ENCODE measurements at places on chromosomes 12 and 14.

DNA sequence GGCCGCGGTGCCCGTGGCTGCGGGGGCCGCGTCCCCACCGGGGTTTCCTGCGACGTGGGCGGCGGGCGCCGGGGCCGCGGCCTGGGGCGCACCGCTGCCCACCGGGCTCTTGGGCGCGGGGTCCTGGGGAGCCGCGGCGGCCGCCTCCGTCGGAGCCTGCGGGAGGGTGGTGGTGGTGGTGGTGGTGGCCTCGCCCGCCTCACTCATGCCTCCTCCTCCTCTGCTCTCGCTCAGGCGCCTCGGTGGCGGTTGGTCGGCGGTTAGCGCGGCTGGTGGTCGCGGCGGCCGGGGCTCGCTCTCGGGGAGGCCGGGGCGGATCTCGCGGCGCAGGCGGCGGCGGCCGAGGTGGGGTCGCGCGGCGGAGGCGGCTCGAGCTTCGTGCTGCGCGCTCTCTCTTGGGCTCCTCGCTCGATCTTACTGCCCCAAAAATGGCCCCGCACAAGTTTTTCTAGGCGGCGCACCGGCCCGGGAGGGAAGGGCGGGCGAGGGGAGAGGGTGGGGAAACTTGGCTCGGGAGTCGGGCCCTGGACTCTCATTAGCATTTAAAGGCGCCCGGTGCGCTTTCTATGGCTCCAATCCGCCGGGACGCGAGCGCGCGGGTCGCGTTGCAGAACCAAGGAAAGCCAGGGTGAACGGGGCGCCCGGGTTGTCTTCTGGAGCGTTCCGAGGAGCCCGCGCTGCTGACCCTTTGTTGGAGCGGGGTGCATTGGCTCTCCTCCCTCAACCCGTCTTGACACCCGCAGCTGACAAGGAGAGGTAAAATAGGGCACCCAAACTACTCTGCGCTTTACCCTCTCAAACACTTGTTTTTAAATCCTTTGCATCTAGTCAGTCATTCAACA, at the start of gene YBX3:
Gene YBX3 (minus strand): TSS at position 419 of the 842 bp plus-strand sequence. CDS start 212 bp downstream, at position 207.
- peak; percentile 92 for DNase-seq

- DNase-seq = no peak
Observed at GRCh38 chr12:120760349-120761254, 35.0 kb downstream of the ACADS start.

- no peak for DNase-seq
Observed at GRCh38 chr14:76687611-76688382, 73.5 kb upstream of the VASH1 start.

- peak; percentile 42 for DNase-seq
Observed at GRCh38 chr12:57456145-57456700, 1.1 kb downstream of the INHBE start.

DNA sequence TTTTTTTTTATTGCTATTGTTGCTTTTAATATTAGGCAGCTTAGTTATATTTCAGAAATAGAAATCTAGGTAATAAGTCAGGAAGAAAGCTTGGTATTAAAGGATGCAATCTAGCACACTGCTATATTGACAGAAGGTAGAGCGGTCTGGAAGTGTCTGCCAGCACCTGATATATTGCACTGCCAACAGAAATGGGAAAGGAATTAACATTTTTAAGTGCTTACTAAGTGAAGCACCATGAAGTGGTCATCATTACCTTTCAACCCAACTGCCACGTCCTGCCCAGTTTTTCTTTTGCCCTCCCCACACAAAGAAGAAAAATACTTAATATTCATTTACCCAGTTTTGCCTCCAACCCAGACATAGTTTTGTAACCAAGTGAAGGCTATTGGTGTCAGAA, 163.5 kb downstream of the KITLG start:
- DNase-seq = no peak

DNA sequence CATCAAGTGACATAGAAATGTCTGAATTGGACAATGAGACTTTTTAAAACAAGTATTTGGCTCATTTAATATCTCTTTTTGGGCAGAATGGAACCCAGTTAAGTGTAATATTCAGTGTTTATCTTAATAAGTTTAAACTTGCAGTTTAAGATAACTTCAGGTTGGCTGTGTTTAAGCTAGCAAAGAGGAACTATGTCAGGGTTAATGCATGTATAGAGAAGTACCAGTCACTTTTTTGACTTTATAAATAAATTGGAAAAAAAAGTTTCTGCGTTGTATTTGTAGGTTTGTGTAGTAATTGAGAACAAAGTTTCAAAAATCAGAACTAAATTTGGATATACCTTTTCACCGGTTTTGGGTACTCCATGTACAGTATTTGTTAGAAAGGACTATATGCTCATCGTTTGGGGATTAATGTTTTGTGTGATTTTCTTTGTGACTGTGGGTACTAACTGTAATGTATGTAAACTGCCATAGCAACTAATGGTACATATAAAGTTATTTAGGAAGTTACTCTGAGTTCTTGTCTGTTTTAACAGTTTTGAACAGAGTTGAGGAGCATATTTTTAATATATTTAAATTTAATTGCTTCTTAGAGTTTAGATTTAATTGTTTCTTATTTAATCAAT, 4.5 kb downstream of the HMGA2 start:
- no peak for DNase-seq

- DNase-seq = peak; percentile 54
Observed at GRCh38 chr12:78034025-78034424, 203.3 kb downstream of the NAV3 start.

DNA sequence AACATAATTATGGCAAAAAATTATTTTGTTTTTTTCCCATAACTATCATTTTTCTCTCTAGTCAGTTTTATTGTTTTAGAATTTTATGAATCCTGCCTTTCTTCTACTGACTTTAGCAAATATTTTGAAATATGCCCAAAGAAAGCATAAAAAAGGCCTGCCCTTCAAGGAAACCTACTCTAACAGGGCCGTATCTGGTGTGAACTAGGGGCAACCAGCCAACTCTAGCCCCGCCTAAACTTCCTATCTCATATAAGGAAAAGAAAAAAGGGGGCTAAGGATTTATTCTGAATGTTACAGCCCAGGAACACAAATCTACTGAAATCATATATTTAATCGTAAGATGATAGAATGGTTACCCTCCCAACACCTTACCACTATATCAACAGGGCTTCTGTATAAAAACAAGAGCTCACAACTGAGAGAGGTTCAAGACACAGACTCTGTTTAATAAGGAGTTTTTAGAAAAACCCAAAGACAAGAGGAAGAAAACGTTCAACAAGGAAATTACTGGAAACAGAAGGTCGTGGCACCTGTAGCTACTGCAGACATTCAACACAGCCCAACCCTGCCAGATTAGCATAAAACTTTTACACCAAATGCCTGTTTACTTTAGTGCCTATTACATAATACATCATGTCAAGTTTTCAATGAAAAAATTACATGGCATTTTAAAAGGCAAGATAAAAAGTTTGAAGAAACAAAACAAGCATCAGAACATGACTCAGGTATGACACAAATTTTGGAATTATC, 12.9 kb upstream of the EPYC start:
- no peak for DNase-seq

GRCh38 chr14:65198346-65198745, 96.0 kb upstream of the MAX start:
- no peak for DNase-seq

- DNase-seq = no peak
Observed at GRCh38 chr12:32921397-32921796, 24.8 kb upstream of the PKP2 start.

DNA sequence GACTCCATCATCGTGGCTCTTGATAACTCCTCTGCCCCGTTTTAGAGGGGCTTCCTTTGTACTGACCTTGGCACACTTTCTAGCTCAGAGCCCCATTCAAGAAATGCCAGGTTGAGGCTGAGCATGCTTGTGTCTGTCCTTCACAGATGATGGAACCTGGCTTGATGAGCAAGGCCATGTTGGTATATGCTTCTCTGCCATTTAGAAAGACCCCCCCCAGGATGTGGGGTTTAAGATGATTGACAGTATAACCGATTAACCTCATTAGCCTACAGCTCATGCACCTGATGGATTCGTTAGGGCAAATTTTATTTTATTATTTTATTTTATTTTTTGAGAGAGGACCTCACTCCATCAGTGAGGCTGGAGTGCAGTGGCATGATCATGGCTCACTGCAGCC, 21.0 kb downstream of the BATF start:
- DNase-seq = no peak

DNA sequence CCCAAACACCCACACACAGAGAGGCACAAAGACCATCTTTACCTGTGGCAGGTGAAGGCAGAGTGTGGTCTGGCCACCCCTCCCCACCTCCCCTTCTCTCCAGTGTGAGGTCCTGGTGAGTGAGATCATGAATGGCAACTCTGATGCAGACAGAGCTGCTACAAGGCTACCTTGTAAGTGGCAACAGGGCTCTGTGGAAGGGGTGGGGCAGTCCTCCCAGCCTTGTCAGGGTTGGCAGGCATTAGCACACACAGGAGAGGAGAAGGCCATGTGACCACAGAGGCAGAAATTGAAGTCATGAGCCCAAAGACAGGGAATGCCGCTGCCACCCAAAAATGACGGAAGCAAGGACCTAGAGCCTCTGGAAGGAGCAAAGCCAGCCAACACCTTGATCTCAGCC, 30.7 kb downstream of the VWF start:
- DNase-seq = no peak

DNA sequence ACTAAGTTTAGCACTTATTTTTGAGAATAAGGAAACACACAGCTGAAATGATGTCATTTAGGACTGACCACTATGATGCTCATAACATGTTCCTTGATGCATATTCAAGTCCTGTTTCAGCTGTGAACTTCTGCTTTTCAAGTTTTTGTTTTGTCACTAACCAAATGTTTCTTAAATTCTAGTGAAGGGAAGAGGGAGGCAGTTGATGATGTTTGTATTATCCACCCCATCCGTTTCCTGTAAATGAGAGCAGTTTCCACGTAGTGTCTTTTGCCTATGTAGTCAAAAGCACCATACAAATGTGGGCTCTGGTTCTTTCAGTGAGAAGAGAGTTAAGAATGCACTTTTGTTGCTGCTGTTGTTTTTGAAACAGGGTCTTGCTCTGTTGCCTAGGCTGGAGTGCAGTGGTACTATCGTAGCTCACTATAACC, 491.8 kb downstream of the PCNX1 start:
- DNase-seq = no peak

DNA sequence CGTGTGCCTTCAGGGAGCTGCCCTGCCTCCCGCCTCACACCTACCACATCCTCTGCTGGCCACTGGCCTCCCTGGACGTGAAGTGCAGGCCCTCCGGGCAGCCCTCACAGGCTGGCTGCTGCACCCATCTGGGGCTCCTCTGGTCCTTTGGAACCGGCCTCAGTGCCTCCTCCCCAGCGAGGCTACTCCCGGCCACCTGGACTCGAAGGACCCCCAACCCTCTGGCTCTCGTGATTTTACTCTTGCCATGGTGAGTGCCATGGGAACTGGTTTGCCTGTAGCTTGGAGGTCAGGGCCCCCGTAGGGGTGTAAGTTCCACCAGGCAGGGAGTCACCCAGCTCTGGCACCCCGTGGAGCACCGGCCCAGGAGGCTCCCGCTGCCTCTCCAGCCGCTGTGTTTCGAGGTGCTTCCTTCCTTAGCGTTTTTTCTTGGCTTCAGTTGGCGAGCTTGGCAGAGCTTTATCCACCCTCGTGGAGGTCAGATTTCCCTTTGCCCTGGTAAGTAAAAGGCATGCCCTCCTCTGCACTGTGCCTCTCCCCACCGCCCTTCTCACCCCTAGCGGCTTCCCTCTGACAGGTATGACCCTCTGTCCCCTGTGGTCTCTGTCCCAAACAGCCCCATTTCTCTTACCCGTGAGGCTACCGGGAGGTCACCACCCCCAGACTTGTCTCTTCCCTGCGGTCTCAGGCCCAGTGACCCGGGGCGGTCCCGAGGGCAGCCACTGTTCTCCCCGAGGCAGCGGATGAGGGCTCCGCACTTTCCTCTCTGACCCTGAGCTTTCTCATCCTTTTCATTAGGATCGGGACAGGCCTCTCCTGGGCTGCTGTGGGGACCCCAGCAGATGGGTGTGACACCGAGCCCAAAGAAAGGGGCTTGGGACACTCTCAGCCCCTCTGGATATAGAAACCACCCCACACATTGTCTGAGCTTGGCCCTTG, 203.1 kb upstream of the C14orf180 start:
- no peak for DNase-seq

- peak; percentile 16 for DNase-seq
Observed at GRCh38 chr12:120290609-120291305, 946 bp downstream of the RNU4-2 start.

DNA sequence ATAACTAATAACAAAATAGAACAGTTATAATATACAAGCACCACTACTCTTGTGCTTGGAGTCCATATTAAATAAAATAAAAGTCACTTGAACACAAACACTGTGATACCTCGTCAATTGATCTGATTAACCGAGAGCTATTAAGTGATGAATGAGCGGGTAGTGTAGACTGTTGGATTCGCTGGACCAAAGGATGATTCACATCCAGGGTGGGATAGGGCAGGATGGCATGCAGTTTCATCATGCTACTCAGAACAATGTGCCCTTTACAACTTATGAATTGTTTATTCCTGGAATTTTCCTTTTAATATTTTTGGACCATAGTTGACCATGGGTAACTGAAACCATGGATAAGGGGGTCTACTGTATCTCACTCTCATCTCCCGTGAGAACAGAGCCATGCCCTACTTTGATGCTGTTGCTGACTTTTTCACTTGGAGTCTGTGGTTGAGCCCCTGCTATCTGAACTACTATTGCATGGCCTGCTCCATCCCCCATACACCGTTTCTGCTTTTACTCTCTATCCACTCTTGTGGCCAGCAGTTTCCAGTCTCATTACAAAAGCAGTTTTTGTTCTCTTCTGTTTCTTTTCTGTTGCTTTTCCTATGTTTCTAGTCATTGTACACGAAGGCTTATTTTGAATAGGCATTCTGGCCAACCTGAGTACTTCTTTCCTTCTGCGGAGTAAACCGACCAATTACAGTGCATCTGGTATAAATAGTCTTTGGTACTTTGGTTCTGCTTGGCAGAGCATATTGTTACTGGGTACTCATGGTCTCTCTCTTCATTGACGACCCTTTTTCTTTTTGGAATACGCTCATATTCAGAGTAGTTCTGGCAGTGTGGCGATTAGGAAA, 12.2 kb downstream of the TMTC2 start:
- no peak for DNase-seq

- DNase-seq = no peak
Observed at GRCh38 chr12:5923043-5923605, 21.9 kb downstream of the ANO2 start.

GRCh38 chr14:97177016-97177415, 379.8 kb downstream of the VRK1 start:
- no peak for DNase-seq

GRCh38 chr12:53376747-53377146, 3.2 kb upstream of the SP1 start:
- DNase-seq = no peak

- no peak for DNase-seq
Observed at GRCh38 chr14:31029016-31029970, 3.1 kb upstream of the STRN3 start.

GRCh38 chr14:44820230-44820964, 141.3 kb downstream of the KLHL28 start:
- no peak for DNase-seq
